ENCODE measurements at places on chromosomes 7 and 10. TPM values are rescaled to one million over a fixed set of nuclear protein-coding genes. Genes with fewer than 3 reads are reported as not detected.

SMNDC1 gene
- 28.2 TPM for total RNA-seq

LRRC61 gene
- 1.6 TPM for total RNA-seq

GPC2 gene
- total RNA-seq: 0.16 TPM

ABCC2 gene
- total RNA-seq: 0.78 TPM

GNAT3 gene
- total RNA-seq: not detected

MYPN gene
- 216 TPM for total RNA-seq

CALHM1 gene
- not detected for total RNA-seq

LIPN gene
- total RNA-seq: not detected

TAF6 gene
- total RNA-seq: 29.9 TPM

ARHGEF35 gene
- total RNA-seq: 0.21 TPM

PHYHIPL gene
- not detected for total RNA-seq

LRGUK gene
- 0.43 TPM for total RNA-seq

AS3MT gene
- total RNA-seq: 1.8 TPM

ZNF467 gene
- total RNA-seq: 1.7 TPM

NUTM2A gene
- total RNA-seq: 1.0 TPM

FOXI2 gene
- not detected for total RNA-seq

SPDYE11 gene
- not detected for total RNA-seq

SGCE gene
- total RNA-seq: 6.1 TPM

SMO gene
- 1.4 TPM for total RNA-seq

PRF1 gene
- 1.7 TPM for total RNA-seq

MYO1G gene
- total RNA-seq: 0.41 TPM

CCDC6 gene
- total RNA-seq: 16.2 TPM

SFTPD gene
- 0.21 TPM for total RNA-seq

H2AZ2 gene
- 131 TPM for total RNA-seq

INMT gene
- total RNA-seq: 7.6 TPM

Measured in psoas muscle (tissue), 8 donors.